Activated T-cell treated with anti-CD3 and anti-CD28 coated beads for 4 hours (primary cell): ENCODE measurements at places on chromosomes 5 and 9.

- DNase-seq: no peak
Observed at GRCh38 chr5:177334155-177334551, 17.3 kb downstream of the LMAN2 start.

- no peak for DNase-seq
Observed at GRCh38 chr5:147371290-147371689, 136.5 kb downstream of the STK32A start.

GRCh38 chr5:39905356-39905755 lies 480.6 kb upstream of the DAB2 start:
- no peak for DNase-seq

GRCh38 chr5:80963966-80964481 lies 3.9 kb downstream of the RASGRF2 start:
- no peak for DNase-seq

DNA sequence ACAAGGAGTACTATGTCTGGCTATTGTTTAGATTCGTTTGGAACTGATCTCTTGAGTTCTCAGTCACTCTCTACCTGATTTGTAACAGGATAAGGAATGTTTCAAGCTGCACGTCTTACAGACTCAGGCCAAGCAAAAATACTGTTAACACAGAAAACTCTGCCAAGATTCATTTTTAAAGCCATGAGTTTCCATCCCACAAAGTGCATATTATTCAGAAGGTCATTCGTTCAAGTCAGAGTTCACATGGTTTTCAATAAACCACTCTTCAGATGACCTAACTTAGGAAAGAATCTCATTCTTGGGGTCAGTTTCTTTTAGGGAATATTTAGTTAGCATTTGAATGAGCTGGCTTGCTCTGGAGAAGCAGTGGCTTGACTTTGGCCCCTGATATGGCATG lies 49.3 kb downstream of the F2R start:
- DNase-seq: no peak

- no peak for DNase-seq
Observed at GRCh38 chr5:88377705-88378656, 109.3 kb upstream of the TMEM161B start.

DNA sequence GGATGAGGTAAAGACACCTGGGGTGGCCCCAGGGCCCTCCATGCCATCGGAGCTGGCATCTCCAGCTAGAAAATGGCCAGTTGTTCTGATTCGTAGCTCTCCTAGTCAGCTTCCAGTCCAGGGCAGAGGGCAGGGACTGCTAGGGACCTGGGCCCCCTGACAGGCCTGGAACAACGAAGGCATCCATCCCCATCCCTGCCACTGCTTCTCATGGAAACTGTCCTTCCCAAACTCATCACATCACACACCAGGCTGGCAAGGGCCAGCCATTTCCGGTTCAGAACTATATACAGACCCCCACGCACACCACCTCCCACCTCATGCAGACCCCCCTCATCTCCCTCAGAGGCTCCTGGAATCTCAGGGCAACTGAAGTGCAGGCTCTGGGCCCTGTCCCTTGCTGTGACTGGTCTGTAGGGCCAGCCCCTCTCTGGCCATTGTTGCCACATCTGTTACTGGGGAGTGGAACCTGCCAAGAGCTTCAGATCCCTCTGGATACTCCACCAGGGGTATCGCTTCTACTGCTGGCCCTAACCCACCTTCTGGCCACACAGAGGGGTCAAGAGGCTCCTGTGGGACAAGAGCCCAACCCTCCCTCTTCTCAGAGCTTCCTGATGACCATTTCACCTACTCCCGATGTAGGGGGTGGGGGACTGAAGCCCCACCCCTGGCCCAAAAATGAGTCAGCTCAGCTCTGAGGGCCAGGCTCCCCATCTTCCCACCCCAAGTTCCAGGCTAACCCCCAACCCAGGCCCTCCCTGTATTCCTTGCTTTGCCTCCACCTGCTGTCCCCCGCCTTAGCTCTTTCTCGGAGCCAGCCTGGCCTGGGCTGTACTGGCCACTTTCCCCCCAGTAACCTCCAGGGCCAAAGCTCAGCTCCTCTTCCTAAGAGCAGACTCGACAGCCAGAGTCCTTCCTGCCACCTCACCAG lies 1.2 kb upstream of the MZB1 start:
- DNase-seq: no peak

DNA sequence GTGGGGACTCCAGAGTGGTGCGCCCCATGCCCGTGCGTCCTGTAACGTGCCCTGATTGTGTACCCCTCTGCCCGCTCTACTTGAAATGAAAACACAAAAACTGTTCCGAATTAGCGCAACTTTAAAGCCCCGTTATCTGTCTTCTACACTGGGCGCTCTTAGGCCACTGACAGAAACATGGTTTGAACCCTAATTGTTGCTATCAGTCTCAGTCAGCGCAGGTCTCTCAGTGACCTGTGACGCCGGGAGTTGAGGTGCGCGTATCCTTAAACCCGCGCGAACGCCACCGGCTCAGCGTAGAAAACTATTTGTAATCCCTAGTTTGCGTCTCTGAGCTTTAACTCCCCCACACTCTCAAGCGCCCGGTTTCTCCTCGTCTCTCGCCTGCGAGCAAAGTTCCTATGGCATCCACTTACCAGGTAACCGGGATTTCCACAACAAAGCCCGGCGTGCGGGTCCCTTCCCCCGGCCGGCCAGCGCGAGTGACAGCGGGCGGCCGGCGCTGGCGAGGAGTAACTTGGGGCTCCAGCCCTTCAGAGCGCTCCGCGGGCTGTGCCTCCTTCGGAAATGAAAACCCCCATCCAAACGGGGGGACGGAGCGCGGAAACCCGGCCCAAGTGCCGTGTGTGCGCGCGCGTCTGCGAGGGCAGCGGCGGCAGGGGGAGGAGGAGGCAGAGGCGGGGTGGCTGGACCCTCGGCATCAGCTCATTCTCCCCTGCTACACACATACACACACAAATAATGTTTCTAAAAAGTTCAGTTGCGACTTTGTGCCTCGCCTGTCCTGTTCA lies 668 bp downstream of the GLIS3 start:
- peak; percentile 4 for DNase-seq

GRCh38 chr9:100914266-100914665 lies 114.3 kb upstream of the PLPPR1 start:
- no peak for DNase-seq

DNA sequence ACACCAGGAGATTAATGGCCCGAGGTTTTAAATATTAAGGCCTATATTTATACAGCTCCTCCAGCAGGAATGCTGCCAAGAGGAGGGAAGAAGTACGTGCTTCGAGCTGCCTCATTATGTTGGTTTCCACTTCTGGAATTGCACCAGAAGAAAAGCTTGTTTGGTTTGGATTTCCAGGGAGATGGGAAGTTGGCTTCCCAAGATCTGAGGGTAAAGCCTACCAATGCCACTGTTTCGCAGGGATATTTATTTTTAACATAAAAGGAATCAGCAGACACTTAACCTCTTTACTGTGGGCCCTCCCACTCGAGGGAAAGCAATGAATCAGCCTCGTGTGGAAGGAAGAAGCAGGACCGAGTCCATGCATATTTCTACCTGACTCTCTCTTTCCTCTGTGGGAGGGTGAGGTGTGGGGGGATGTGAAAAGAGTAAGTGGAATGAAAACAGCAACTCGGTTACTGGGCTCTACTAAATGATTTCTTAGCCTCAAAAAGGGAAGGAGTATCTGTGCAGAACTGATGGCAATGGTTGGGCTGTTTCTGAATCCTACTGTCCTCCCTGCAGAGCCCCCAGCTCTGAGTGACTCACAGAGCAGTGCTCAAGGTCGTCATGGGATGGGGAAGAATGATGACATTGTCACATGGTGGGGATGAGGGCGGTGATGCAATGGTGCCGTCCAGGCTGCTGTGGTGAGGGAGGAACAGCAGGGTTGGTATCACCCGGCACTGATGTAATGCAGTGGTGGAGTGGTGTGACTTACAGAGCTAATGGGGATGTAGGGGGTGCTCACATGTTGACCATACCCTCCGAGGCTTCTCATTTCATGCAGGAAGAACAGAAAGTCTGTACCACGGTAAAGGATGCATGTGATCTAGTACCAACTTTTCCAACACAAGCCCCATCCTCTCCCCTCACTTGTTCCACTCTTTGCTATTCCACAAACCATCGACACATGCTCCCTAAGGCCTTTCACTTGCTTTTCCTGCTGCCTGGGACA lies 215.0 kb upstream of the PANK3 start:
- DNase-seq: no peak

DNA sequence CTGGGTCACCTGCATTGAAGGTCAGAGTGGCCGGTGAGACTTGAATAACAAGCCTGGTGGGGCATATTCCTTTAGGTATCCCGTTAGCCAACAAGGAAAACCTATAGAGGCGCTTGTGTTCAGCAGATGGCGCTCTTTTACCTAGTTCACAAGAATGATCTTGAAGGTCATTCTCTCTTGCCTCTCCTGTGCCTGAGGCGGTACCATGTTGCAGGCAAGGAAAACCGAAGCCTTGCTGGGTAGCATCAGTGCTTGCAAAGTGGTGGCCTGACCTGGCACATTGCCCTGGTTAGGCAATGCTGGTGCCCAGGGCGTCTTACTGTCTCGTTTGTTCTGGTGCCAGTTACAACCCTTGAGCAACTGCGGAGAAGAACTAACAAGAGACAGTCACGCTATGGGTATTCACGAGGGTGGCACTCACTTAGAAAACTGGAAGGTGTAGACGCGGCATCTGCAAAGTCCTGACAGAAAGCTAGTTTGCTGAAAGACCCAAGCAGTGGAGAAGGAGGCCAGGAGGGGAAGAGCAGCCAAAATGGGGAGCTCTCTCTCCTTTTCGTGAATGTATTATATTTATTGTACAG lies 56.7 kb downstream of the AOPEP start:
- peak; percentile 14 for DNase-seq

- no peak for DNase-seq
Observed at GRCh38 chr5:180689775-180690174, 40.4 kb upstream of the FLT4 start.

DNA sequence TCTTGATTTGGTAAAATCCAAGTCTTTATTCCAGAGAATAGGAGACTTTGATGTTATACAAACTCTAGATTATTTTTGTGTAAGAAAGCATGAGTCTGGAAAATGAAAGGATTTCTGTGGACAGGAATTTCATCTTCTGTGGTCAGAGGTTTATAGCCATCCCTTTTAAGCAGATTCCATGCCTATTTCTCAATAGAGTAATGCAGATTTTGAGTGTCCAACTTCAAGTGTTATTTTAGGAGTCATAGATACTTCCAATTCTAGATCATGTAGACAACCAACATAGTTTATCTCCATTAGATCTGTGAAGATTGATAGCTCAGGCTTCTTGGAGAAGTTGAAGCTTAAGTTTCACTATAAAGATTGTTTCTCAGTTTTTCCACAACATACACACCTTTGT lies 379.7 kb downstream of the PSAT1 start:
- DNase-seq: no peak
